Esophagus squamous epithelium (tissue), 5 donors: ENCODE measurements at places on chromosomes 12 and 14.

- H3K4me3 ChIP-seq: no peak overlapping the region
- no peak for DNase-seq
- H3K36me3 ChIP-seq: no peaks in the 10 kb centered on the region
These were observed 118.7 kb downstream of the BRMS1L start for GRCh38 chr14:35944847-35945246.

GRCh38 chr12:122356192-122356635, 66.3 kb downstream of the CLIP1 start:
- H3K4me3 ChIP-seq: no peak overlapping the region
- peaks cover 94% of the 10 kb centered on the region for H3K36me3 ChIP-seq
- peaks cover 7% of the 10 kb centered on the region for H3K4me1 ChIP-seq
- no peak for DNase-seq

DNA sequence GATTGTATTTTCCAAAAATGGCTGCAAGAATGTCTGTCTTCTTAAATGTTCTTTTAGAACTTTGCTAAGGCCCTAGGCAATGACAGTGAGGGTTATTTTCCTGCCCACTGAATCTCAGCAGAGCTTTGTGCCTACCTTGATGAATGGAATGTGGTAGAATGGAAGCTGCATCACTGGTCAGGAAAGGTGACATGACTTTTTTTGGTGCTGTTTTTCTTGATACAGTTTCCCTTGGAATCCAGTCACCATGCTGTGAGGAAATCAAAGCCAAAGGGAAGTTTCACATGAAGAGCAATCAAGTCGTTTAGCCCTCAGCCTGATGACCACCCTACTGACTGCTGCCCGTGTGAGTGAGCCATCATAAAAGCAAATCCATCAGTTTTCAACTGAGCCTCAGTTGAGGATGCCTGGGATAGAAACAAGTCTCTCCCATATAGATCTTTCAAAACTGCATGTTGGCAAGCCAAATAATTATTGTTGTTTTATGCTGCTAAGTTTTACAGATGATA, 886.0 kb upstream of the FBXO33 start:
- no peaks in the 10 kb centered on the region for H3K4me1 ChIP-seq
- no peak for DNase-seq
- H3K4me3 ChIP-seq: no peak overlapping the region
- no peak overlapping the region for H3K27ac ChIP-seq
- no peaks in the 10 kb centered on the region for H3K36me3 ChIP-seq
- no peaks in the 10 kb centered on the region for H3K27me3 ChIP-seq

DNA sequence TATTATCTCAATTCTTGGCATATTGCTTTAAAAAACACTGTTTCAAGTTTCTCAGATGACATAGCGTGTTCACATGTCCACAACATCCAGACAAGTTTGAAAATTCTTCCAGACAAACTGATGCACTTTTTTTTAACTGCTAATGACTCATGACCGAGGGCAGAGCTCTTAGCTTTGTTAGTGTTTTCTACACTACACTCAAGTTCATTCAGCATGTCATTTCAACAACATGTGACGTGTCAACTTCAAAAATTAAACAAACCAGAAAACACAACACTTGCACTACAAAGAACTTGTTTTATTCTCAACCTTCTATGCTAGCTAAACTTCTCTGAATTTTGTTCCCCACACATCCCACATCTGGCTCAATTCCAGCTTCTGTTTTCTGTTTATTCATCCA, 1186.3 kb upstream of the FLRT2 start:
- H3K36me3 ChIP-seq: no peaks in the 10 kb centered on the region
- no peaks in the 10 kb centered on the region for H3K27me3 ChIP-seq
- no peaks in the 10 kb centered on the region for H3K4me1 ChIP-seq
- no peak overlapping the region for H3K27ac ChIP-seq
- no peak overlapping the region for H3K4me3 ChIP-seq

GRCh38 chr14:33408291-33408690, 469.6 kb downstream of the NPAS3 start:
- no peaks in the 10 kb centered on the region for H3K36me3 ChIP-seq
- no peak overlapping the region for H3K27ac ChIP-seq
- DNase-seq: no peak
- H3K27me3 ChIP-seq: no peaks in the 10 kb centered on the region
- H3K4me3 ChIP-seq: no peak overlapping the region
- no peaks in the 10 kb centered on the region for H3K4me1 ChIP-seq

- no peaks in the 10 kb centered on the region for H3K36me3 ChIP-seq
- peak overlapping the region; percentile 15 for H3K4me3 ChIP-seq
- H3K27ac ChIP-seq: peak overlapping the region; percentile 77
These were observed 144.0 kb downstream of the RAD51B start for GRCh38 chr14:67963545-67963944.

DNA sequence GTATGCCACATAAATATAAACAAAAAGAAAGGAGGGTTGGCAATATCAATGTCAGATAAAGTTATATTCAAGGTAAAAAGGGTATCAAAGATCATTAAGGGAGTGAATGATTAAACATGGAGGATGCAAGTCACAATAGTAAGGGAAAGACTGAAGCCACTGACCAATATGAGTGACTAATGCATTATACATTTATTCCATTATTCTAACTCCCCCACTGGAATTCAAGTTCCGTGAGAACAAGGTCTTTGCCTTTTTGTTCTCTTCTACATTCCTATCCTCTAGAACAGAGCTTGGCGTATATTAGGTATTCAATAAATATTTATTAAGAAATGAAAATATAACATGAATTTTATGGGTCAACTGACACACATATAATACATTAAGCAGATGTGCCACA, 30.7 kb downstream of the MAP4K5 start:
- no peak overlapping the region for H3K4me3 ChIP-seq
- no peak for DNase-seq
- H3K27me3 ChIP-seq: no peaks in the 10 kb centered on the region
- H3K36me3 ChIP-seq: no peaks in the 10 kb centered on the region
- no peak overlapping the region for H3K27ac ChIP-seq
- H3K4me1 ChIP-seq: no peaks in the 10 kb centered on the region

GRCh38 chr14:58677996-58678395, 40.2 kb downstream of the DACT1 start:
- no peak overlapping the region for H3K4me3 ChIP-seq
- H3K36me3 ChIP-seq: no peaks in the 10 kb centered on the region
- H3K4me1 ChIP-seq: no peaks in the 10 kb centered on the region
- H3K27ac ChIP-seq: no peak overlapping the region
- DNase-seq: no peak
- H3K27me3 ChIP-seq: no peaks in the 10 kb centered on the region
